ENCODE measurements at places on chromosomes 5 and 9.

GRCh38 chr5:76736679-76737556, 21.0 kb downstream of the F2R start:
- H3K4me3 ChIP-seq, result no peak overlapping the region
- H3K27me3 ChIP-seq, result peaks cover 11% of the 10 kb centered on the region
- H3K4me1 ChIP-seq, result peaks cover 18% of the 10 kb centered on the region
- H3K36me3 ChIP-seq, result no peaks in the 10 kb centered on the region
- no peak for DNase-seq
- H3K27ac ChIP-seq, result no peak overlapping the region

DNA sequence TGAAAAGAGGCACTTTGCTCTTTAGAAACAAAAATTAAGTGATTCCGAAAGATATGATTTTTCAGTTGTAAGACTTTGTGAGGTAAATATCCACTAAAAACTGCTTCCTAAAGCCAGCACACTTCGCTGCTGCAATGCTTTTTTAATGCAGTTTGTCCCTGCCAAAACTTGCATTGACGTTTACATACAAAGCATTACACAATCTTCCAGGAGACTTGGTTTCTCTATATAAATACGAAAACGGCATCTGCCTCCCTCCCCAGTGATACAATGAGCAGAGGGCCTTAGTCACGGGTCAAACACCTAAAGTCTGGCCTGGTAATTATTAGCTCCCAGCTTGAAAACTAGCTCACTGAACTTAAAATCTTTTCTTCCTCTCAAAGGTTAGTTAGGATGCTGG, 170.7 kb downstream of the TSSK1B start:
- no peak overlapping the region for H3K27ac ChIP-seq
- H3K27me3 ChIP-seq, result peaks cover 10% of the 10 kb centered on the region

DNA sequence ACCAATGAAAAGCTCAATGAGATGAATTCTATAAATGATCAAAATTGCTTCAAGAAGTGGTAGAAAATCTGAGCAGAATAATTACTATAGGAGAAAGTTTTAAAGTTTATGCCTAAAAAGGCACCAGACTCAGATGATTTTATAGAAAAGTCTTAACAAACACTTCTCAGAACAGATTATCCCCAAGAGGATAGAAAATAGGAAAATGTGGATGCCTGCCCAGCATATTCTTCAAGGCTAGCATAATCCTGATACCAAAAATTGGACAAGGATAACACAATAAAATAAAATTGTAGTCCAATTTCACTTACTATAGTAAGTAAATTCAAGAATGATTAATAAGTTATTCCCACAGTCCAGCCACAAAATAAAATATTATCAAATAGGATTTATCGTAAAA, 397.0 kb downstream of the NR2F1-AS1 start:
- no peak for DNase-seq
- no peak overlapping the region for H3K27ac ChIP-seq
- no peaks in the 10 kb centered on the region for H3K27me3 ChIP-seq
- H3K4me3 ChIP-seq, result no peak overlapping the region
- no peaks in the 10 kb centered on the region for H3K36me3 ChIP-seq

DNA sequence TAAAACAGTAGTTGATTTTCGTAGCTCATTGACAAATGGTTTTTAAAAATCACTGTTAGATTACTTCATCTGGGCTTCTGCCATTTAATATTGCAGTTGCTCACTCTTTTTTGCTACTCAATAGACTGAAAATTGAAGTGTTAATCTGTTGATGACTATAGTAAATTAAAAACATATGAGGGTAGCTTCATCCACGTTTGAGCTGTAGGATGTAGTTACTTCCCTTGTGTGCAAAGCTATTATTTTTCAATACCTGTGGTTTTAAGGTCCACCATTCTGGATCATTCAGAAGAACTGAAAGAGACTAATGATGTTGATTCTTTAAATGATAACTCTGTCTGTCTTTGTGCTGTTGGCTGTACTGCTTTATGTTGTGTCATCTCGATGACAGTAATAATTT, 74.7 kb downstream of the LNPEP start:
- H3K27ac ChIP-seq, result peak overlapping the region; percentile 43
- no peak overlapping the region for H3K4me3 ChIP-seq
- no peaks in the 10 kb centered on the region for H3K27me3 ChIP-seq
- DNase-seq, result no peak
- peaks cover 43% of the 10 kb centered on the region for H3K4me1 ChIP-seq

GRCh38 chr5:132905938-132906337, 32.5 kb downstream of the LEAP2 start:
- DNase-seq, result no peak
- no peak overlapping the region for H3K4me3 ChIP-seq
- H3K4me1 ChIP-seq, result peaks cover 35% of the 10 kb centered on the region

DNA sequence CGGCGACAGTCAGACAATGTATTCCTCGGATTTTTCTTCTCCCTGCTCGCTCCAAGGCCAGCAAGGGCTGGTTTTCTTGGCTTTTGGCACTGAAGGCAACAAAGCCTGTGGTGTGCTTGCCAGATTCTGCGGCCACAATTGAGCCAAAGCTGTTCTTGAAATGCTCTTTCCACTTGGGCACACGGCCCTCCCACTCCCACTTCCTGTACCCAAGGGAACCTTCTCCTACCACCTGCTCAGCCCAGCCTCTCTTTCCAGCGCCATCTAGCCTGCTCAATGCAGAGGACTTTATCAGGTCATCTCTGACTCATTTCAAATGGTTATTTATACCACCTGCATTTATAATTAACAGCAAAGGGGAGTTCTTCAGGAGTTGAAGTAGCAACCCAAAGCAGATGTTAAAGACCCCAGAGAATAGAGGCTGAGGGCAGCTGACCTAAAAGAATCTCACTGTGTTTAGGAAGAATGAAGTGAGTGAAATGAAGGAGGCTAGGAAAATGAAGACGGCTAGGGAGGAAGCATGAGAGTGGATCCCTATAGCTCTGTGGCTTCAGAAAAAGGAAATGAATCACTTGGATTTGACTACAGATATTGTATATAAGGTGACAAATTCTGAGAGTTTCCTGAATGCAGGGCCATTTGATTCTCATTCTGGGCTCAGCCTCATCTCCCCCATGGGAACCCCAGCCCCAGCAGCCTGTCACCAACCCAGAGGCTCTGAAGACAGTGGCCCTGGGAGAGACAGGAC, 439.0 kb downstream of the ENC1 start:
- H3K27me3 ChIP-seq, result peaks cover 9% of the 10 kb centered on the region
- H3K36me3 ChIP-seq, result no peaks in the 10 kb centered on the region
- peak overlapping the region; percentile 14 for H3K4me3 ChIP-seq
- H3K4me1 ChIP-seq, result peaks cover 11% of the 10 kb centered on the region
- H3K27ac ChIP-seq, result no peak overlapping the region

DNA sequence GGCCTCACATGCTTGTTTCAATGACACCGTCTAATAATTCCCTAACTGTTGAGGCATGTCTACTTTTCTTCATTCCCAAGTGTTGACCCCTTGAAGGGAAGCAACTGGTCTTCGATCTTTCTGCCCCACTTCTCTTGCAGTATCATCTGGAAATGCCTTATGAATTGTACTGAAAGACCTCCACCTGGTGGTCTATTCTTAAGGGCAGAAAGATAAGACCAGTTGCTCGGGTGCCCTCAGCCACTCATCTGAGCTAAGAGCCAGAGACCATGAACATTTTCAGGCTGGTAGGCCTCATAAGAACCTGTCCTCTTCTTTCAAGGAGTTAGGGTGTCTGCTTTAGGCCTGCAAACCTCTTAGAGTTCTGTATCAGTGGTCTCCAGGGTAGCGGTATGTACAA, 542.5 kb downstream of the CTNND2 start:
- DNase-seq, result no peak
- no peaks in the 10 kb centered on the region for H3K27me3 ChIP-seq
- H3K27ac ChIP-seq, result no peak overlapping the region
- H3K4me3 ChIP-seq, result no peak overlapping the region
- no peaks in the 10 kb centered on the region for H3K36me3 ChIP-seq

- no peak overlapping the region for H3K27ac ChIP-seq
- H3K36me3 ChIP-seq, result peaks cover 81% of the 10 kb centered on the region
- H3K4me3 ChIP-seq, result no peak overlapping the region
- no peak for DNase-seq
- peaks cover 5% of the 10 kb centered on the region for H3K4me1 ChIP-seq
Observed at GRCh38 chr5:157322581-157322980, 56.7 kb downstream of the CYFIP2 start.

DNA sequence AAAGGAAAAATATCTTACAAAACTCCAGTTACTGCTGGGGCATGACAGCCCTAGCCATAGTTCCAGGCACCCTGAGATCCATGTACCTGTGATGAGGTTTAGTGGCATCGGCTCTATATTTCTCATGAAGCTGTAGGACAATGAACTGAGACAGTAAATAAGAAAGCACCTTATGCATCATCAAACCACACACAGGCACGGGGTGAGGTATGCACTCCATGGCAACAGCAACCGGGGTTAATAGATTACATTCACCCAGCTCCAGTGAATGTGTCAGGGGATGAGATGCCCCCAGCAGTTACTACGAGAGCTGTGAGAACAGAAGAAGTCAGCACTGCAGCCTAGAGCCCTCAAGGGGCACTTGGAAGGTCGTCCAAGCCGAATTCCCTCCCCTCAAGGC, 162.0 kb upstream of the S1PR3 start:
- H3K27ac ChIP-seq, result no peak overlapping the region
- H3K27me3 ChIP-seq, result peaks cover 89% of the 10 kb centered on the region

DNA sequence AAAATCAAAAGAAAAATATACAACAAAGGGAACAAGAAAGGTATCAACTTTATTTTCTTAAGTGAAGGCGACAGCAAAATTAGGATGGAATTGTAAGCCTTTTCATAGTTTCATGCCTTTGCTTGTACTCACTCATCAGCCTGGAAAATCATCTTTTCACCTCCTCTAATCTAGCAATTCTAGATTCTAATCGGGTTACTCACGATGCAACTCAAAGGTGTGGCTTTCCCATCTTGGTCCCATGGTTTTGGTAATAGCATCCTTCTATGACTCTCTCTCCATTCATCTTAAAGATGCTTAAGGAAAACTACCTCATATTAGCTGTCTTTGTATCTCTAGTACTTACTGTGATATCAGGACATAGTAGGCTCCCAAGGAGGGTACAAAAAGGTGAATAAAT, 30.5 kb downstream of the DNAH5 start:
- no peak for DNase-seq
- H3K27me3 ChIP-seq, result peaks cover 5% of the 10 kb centered on the region
- no peak overlapping the region for H3K27ac ChIP-seq
- H3K4me3 ChIP-seq, result no peak overlapping the region

DNA sequence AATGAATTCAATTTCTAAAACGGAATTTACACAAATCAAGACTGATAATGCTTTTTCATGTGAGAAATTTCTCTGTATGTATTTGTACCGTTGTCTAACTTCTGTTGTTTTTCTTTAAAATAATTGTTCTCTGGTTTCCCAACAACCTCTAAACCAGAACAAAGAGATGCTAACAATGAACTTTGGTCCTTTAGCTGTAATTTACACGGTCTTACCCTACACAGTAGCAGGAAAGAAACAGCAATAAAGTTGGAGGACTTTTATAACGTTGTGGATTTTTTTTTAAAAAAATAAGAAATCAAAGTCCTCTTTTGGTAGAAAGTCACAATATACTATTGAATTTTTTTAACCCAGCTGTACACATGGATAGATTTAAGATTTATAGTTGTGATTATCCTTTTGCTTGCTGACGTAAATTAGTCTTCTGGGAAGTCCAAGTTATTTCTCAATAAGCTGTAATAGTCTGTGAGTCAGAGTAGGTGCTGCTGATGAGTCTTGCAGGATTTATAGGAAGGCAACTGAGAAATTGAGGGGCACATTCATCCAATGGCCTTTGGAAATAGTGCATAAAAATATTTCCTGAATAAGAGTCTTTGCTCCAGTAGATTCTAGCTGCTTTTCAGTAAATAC, 76.8 kb upstream of the PCSK1 start:
- H3K4me3 ChIP-seq, result no peak overlapping the region
- H3K27me3 ChIP-seq, result peaks cover 6% of the 10 kb centered on the region
- H3K4me1 ChIP-seq, result no peaks in the 10 kb centered on the region

DNA sequence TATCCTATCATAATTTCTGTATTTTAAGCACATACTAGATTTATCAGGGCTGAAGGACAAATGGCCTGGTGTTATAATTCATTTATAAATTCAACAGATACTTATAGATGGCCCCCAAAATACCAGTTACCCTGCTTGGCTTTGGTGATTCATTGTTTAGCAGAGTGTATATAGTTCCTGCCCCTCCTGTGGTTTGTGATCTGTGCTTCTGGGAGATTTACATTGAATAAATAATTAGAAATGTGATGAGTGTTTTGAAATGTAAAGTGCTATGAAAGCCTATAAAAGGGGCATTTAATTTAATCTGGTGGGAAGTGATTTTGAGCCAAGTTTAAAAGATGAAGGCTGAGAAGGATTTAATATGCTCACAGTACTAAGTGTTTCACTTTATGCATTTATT, 36.7 kb upstream of the ZCCHC7 start:
- peaks cover 76% of the 10 kb centered on the region for H3K4me1 ChIP-seq
- H3K36me3 ChIP-seq, result peaks cover 44% of the 10 kb centered on the region
- no peak overlapping the region for H3K27ac ChIP-seq
- H3K4me3 ChIP-seq, result no peak overlapping the region
- no peaks in the 10 kb centered on the region for H3K27me3 ChIP-seq

DNA sequence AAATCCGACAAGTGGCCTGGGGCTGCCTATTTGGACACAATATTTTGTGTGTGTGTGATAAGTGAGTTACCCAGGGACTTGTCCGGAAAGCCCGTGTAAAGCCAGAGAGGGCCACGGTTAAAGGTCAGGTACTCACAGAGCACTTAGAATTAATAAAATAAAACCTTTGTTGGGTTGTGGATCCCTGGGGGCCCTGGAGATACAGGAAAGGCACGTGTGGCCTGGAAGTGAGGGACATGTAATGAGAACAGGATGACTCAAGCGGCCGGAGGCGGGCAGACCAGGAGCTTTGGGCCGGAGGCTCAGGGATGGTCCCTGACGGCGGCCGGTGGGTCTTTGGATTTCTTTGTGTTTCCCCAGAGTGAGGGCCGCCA, 1.0 kb downstream of the DMRT2 start:
- peaks cover 48% of the 10 kb centered on the region for H3K4me1 ChIP-seq
- no peak for DNase-seq
- peak overlapping the region; percentile 90 for H3K27ac ChIP-seq
- H3K27me3 ChIP-seq, result peaks cover 94% of the 10 kb centered on the region

- no peak for DNase-seq
- H3K27me3 ChIP-seq, result no peaks in the 10 kb centered on the region
- no peaks in the 10 kb centered on the region for H3K4me1 ChIP-seq
- H3K36me3 ChIP-seq, result no peaks in the 10 kb centered on the region
Observed at GRCh38 chr5:139501381-139501780, 18.8 kb upstream of the STING1 start.

- H3K36me3 ChIP-seq, result no peaks in the 10 kb centered on the region
- no peak overlapping the region for H3K27ac ChIP-seq
- peaks cover 7% of the 10 kb centered on the region for H3K4me1 ChIP-seq
- no peak for DNase-seq
- H3K27me3 ChIP-seq, result peaks cover 6% of the 10 kb centered on the region
Observed at GRCh38 chr5:115360046-115360685, 63.7 kb upstream of the CCDC112 start.

- DNase-seq, result no peak
- peaks cover 7% of the 10 kb centered on the region for H3K4me1 ChIP-seq
- H3K27me3 ChIP-seq, result peaks cover 4% of the 10 kb centered on the region
- H3K36me3 ChIP-seq, result no peaks in the 10 kb centered on the region
Observed at GRCh38 chr5:168939887-168940544, 360.8 kb upstream of the PANK3 start.

- H3K27me3 ChIP-seq, result no peaks in the 10 kb centered on the region
- H3K36me3 ChIP-seq, result no peaks in the 10 kb centered on the region
- H3K27ac ChIP-seq, result no peak overlapping the region
- H3K4me3 ChIP-seq, result no peak overlapping the region
- no peaks in the 10 kb centered on the region for H3K4me1 ChIP-seq
Observed at GRCh38 chr5:128263357-128263756, 179.8 kb downstream of the SLC12A2 start.
